CD8-positive, alpha-beta T cell (primary cell): ENCODE measurements at places on chromosomes 7 and 10. TPM values are rescaled to one million over a fixed set of nuclear protein-coding genes. Genes with fewer than 3 reads are reported as not detected.

Gene ZNF518A
- 8.7 TPM for total RNA-seq

Gene LRRTM3
- total RNA-seq: not detected

Gene MINDY4
- 0.33 TPM for total RNA-seq

Gene GARIN1A
- 0.94 TPM for total RNA-seq

GRCh38 chr7:132882714-132883428, 199.0 kb downstream of the CHCHD3 start:
- DNase-seq: no peak

GRCh38 chr7:112414855-112415490, 35.3 kb upstream of the IFRD1 start:
- DNase-seq: no peak

DNA sequence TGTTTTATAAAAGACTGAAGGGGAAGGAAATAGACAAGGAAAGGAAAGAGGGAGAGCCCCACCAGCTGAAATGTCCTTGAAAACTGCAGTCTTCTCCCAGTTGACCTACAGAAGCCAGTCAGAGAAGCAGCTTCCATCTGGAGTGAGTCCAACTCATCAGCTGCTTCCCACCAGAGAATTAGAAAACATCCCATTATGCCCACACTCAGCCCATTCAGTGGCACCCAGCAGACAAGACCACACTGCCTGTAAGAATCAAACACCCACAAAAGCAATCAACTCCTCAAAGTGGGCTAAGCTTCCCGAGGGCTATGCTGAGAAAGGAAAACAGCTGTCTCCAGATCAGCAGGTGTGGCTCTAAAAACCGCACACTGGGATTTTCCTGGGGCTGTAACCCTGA, 29.6 kb upstream of the TMEM213 start:
- DNase-seq: no peak

DNA sequence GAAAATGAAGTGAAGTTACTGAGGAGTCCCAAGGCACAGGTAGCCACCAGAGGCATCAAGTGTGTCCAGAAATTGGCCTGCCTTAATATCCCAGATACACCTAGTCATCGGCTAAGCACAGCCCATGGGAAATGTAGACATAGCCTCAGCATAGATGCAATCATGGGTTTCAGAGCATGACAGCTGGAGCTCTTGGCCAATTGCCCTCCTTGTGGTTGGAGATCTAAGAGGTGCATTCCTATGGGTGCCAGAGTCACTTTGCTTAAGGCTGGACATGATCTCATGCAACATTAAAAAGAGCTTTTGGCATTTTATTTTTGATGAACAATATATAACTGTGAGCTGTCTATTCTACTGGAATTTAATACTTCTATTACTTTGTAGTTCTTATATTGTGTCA, 758.0 kb upstream of the LRRTM3 start:
- no peak for DNase-seq
